ENCODE measurements at places on chromosomes 6 and 20.
A peak's percentile ranks its signal among the peaks of the same experiment; 100 is the strongest.

DNA sequence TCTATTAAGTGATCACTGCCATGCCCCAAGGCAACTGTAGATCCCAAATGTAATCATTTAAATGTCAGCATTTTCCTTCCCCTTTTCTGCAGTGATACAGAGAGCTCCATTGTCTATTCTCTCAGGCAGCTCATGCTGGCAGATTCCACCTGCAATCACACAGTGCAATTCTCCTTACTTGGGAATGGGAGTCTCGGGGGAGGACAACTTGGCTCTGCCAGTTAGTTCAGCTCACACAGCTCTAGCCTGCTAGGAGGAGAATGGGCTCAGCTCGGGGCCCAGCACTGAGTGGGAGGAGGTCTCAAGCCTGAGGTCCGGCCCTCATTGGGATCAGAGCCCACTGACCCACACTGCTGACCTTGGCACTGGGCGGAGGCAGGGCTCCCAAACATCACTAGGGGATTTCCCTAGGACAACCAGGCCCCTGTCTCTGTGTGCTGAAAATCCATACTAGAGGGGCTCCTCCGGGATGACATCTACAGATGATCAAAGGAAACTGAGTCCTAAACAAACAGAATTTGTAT is 109.2 kb upstream of the ASF1A start:
- no peak for DNase-seq

DNA sequence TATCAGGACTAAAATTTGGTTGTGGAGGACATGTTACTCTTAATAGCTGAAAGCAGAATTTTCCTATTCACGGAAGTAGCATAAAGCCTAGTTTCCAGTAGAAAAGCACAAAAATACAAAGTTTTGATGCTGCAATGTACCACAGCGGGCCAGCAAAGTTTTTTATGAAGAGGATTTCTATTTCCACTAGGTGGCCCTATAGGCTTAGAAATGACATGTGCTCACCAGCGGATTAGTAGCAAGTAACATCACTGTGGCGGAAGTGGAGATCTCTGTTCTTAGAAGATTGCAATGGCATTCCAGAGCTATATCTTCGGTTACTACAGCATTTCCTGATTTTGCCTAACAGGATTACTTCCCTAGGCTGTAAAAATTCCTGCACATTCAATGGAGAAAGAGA is 1219.0 kb upstream of the EYS start:
- peak; percentile 2 for DNase-seq

- DNase-seq: peak; percentile 15
Measured at GRCh38 chr6:57190140-57190539, 18.0 kb downstream of the BAG2 start.

GRCh38 chr6:44122801-44123200 is 4.5 kb downstream of the MRPL14 start:
- peak; percentile 12 for DNase-seq

GRCh38 chr6:111743862-111744692 is 129.2 kb downstream of the FYN start:
- DNase-seq: no peak

DNA sequence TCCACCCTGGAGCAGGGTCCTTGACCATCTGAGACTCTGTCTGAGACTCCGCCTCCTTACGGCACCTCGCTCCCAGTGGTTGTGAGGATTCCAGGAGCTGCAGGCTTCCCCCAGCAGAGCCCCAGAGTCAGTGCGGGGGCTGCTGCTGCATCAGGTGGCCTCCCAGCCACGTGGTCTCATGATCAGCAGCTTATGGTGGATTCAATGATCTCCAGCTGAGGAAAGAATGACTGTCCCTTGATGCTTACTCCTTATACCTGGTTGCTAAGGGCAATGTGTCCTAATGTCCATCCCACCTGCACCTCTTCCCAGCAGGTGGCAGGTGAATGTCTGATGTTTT is 40.0 kb downstream of the SLC22A1 start:
- no peak for DNase-seq

DNA sequence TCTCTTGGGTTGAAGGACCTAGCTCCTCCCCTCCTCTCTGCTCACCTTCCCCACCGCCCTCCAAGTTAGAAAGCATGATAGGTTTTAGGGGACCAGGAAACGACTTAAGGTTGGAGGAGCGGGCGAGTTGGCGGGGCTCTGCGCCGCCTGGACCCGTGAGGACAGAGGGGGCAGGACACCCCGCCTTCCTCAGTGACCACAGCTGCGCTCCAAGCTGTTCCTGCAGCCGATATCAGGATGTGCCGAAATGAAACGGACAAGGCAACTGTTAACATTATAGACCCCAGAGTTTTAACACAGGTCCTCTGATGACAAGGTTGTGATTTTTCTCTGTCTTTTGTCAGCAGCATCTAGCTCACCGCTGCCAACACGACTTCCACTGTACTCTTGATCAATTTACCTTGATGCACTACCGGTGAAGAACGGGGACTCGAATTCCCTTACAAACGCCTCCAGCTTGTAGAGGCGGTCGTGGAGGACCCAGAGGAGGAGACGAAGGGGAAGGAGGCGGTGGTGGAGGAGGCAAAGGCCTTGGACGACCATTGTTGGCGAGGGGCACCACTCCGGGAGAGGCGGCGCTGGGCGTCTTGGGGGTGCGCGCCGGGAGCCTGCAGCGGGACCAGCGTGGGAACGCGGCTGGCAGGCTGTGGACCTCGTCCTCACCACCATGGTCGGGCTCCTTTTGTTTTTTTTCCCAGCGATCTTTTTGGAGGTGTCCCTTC is at the start of gene GRM1:
GRM1 (plus strand) TSS at position 212 of the 722 bp plus-strand sequence; CDS start at position 668, 456 bp downstream.
- no peak for DNase-seq

Measured in OCI-LY7 (cell line).